Cerebellum (tissue), 4 donors: ENCODE measurements at places on chromosomes 13 and 19. TPM values are rescaled to one million over a fixed set of nuclear protein-coding genes. Genes with fewer than 3 reads are reported as not detected.

Gene ZNF223
- 10.8 TPM for total RNA-seq

Gene RYR1
- 7.7 TPM for total RNA-seq

- DNase-seq = no peak
Observed at GRCh38 chr13:22447132-22447886, 733.5 kb upstream of the SGCG start.

GRCh38 chr19:4691373-4691772 lies 21.2 kb upstream of the MYDGF start:
- no peak for DNase-seq

GRCh38 chr19:55118401-55118991 lies 1.1 kb upstream of the PPP1R12C start:
- DNase-seq = peak; percentile 82

DNA sequence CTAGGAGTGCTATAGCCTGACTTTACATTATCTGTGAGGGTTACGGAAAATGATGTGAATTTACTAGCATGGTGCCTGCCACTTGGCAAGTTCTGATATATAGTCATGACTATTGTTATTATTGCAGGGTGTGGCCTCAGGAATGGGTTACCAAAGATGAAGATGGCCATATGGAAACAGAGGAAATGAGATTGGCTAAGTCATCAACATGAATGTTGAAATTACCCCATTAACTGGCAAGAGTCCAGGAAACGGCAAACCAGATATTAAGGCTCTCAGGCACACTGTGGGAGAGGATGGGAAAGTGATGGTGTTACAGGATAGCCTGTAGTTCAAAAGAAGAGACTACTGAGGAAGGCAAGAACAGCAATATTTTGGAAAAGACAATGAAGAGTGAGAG lies 183.3 kb downstream of the KCNRG start:
- no peak for DNase-seq

GRCh38 chr19:30692879-30693503 lies 320.8 kb downstream of the ZNF536 start:
- no peak for DNase-seq
